H4 (cell line): ENCODE measurements at places on chromosomes 2 and 18. TPM values are rescaled to one million over a fixed set of nuclear protein-coding genes. Genes with fewer than 3 reads are reported as not detected.

The FAM237A gene
- not detected in 2 replicates for total RNA-seq

- DNase-seq, result no peak
Measured at GRCh38 chr18:48853588-48853987, 97.2 kb downstream of the SMAD7 start.

The CARF gene
- total RNA-seq, result 3.9 and 5.0 TPM in 2 replicates

The L3MBTL4 gene
- 2.2 and 2.4 TPM in 2 replicates for total RNA-seq

The NEU2 gene
- not detected in 2 replicates for total RNA-seq

DNA sequence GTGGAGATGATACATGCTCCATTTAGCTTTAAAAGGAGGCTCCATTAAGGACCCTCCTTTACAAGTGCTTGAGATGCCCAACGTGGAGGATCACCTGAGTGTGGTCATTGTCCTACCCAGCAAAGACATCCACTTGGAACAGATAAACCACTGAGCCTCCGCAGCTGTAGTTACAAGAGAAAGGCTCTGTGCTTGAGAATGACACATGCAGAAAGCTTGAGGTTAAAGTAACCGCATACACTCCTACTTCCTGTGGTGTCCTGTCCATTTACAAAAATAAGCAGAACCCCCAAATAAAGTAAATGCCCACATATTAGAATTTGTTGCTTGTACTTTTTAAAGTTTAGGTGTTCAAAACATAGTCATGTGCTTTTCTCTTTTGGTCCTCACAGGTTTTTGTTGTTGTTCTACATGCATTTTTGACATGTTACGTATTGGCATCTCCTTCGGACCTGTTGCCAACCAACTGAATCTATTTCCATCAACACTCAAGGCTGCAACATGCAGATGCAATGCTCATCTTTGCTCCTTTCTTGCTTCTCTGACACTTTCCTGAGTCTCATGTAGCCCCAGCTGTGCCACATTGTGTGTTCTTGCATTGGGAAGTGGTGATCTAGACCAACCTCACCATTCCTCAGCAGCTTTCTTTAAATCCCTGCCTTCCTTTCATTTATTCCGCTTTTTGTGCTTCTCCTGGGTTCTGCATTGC lies 56.0 kb downstream of the SERPINB7 start:
- peak; percentile 67 for DNase-seq
